ENCODE measurements at places on chromosomes 13 and 19.

- DNase-seq, result peak; percentile 73
Measured at GRCh38 chr13:36275190-36276002, 22.2 kb downstream of the CCDC169 start.

DNA sequence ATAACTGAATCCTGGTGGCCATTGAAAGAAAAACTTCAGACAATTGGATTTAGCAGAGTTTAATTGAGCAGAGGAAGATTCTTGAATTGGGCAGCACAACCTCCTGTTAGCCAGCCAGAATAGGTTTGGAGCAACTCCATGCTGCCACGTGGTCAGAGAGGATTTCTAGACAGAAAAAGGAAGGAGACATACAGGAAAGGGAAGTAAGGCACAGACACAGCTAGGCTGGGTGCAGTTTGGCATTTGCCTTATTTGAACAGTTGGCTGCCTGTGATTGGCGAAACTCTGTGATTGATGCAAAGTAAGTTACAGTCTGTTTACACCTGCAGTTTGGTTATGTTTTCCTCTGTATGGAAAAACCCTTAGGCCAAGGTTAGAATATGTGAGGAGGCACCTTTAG lies 85.8 kb upstream of the SPATA13 start:
- DNase-seq, result no peak

GRCh38 chr13:79481685-79482052 lies 714 bp downstream of the NDFIP2 start:
- DNase-seq, result peak; percentile 20

DNA sequence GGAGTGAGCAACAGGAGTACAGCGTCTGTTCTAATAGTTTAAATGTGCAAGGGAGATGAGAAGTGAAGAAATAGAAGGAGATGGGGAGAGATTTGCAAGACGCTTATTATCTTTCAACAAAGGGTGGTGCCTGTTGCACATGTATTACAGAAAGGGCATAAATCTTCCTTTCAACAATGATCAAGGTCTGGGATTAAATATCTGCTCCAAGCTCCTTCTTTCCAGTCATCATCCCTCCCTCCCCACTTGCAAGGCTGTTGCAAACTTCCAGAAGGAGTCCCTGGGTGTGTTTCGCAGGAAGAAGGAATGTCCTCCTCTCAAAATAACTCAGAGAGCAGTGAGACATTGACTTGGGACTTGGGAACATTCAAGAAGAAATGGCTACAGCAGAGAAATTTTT lies 63.5 kb upstream of the MYCBP2 start:
- peak; percentile 3 for DNase-seq

GRCh38 chr13:46172531-46172991 lies 9.4 kb downstream of the LCP1 start:
- DNase-seq, result no peak

- DNase-seq, result no peak
Measured at GRCh38 chr19:6118043-6118442, 7.7 kb upstream of the RFX2 start.

DNA sequence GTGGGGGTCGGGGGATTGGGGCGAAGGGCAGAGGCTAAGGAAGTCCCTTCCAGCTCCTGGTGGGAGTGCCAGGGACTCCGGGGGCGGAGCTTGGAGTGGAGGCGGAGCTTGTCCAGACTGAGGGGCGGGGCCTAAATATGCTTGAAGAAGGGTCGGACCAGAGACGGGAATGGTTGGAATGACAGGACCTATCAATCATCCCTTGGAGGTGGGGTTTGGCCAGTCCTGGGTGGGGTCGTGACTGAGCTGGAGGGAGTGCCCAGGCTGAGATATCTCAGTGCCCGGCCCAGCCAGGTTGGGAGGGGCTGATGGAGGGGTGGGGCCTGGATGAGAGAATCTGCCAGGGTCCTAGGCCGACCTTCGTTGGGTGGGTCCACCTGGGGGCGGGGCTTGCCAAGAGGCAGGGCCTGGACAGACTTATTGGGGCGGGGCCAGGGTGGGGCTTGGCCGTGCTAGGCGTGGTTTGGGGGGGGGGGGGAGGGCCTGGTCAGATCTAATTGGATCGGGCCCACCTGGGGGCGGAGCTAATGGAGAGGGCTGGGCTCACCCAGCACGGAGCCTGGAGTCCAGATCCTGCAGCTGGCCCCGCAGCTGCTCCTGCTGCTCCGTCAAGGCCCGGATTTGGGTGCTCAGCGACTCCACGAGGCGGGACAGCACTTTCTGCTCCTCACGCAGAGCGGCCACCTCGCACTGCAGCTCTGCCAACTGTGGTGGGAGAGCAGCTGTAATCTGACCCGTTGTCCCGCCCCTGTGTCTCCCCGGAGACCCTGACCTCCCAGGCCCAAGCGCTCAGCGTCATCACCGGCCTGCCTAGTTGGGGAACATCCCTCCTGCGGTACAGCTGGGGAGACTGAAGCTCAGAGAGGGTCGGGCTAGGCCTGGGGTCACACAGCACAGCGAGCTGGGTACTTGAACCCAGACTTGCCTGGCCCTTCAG lies 2.6 kb upstream of the WIZ start:
- peak; percentile 81 for DNase-seq

GRCh38 chr13:42720113-42720857 lies 61.1 kb upstream of the FAM216B start:
- no peak for DNase-seq

DNA sequence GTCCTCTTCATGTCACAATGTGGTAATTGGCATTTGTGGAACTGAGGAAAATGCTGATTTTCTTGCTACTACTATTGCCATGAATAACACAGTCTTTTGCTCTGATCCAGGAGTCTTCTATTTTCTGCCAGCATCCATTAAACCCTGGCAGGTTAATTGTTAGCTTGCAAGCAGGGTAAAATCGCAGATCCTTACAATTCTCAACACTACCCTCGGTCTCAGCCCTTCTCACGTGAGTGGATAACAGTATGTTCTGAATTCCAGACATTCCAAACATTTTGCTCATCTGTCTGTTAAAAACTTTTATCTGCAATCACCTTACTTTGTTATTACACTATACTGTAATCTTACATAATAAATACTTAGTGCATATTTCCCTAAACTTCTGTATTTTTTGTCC lies 251.3 kb upstream of the ATXN8OS start:
- DNase-seq, result no peak

GRCh38 chr13:52848455-52849195 lies at the start of gene PCDH8:
PCDH8 (minus strand) TSS chr13:52848640; CDS start chr13:52848436, 204 bp downstream.
- peak; percentile 80 for DNase-seq

DNA sequence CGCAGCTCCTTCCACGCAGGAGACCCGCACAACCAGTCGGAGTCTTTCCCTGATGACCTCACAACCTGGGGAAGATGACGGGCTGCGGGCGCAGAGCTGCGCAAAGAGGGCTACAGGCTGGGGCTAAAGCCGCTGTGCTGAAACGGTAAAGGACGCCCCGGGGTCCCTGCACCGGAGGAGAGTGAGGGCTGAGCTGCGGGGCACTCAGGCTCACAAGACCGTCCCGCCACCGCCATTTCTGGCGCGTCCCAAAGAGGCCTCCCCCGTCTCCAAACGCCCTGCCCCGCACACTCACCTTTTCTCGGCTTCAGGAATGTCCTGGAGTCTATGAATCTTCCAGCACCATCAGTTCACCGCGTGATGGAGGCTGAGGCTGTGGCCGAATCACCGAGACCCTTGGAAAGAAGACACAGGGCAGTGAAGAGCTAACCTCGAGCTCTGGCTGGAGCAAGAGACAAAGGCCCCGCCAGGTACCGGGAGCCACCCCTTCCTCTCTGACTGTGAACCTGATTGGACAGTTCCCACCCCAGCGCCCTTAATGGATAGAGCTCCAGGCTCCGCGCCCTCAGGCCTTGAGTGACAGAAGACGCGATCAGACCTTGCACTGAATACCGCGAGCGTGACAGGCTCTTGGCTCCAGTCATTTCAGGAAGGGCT lies 41.8 kb upstream of the ZNF429 start:
- DNase-seq, result peak; percentile 80

- DNase-seq, result no peak
Measured at GRCh38 chr19:46368116-46368515, 21.2 kb downstream of the PPP5C start.
